Occipital lobe (tissue), 3 donors: ENCODE measurements at places on chromosomes 6 and 20.

DNA sequence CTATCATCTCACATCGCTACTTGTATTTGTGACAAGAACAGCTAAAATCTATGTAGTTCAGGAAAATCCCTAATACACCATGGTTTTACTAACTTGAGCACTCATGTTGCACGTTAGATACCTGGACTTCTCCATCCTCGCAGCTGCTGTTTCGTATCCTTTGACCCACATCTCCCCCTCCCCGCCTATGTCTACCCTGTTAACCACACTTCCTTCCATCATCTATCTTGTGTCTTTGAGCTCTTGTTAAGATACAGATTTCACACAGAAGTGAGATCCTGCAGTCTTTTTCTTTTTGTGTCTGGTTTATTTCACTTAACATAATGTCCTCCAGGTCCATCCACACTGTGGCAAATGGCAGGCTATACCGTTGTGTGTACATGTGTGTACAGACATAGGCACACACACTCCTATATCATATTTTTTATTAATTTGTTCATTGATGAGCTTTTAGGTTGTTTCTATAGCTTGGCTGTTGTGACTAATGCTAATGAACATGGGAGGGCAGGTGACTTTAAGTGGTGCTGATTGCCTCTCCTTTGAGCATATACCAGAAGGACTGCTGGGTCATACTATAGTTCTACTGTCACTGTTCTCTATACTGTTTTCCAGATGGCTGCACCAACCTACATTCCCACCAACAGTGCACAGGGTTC lies 117.8 kb downstream of the WDR27 start:
- DNase-seq: no peak

DNA sequence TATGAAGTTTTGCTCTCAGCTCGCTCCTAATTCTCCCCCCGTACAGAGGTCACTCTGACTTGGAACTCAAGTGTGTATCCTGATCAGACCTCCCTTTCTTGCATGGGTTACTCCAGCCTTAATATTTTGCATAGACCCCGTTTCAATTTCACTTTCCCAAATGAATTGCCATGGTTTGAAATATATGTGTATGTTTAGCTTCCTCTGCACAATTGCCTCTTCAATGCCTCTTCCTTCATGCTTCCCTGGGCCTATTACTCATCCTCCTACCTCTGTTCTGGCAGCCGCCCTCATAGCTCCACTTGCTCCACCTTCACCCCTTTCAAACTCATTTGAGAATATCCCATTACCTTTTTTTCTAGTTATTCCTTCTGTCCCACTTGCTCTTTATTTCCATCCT lies 90.0 kb upstream of the SAMD5 start:
- no peak for DNase-seq

- peak; percentile 88 for DNase-seq
Measured at GRCh38 chr6:7974938-7975763, 64.6 kb upstream of the TXNDC5 start.

- DNase-seq: no peak
Measured at GRCh38 chr6:139271056-139271455, 20.7 kb downstream of the TXLNB start.

- DNase-seq: no peak
Measured at GRCh38 chr6:21227486-21227885, 366.1 kb upstream of the SOX4 start.

GRCh38 chr6:3571250-3571681 lies 114.4 kb upstream of the SLC22A23 start:
- DNase-seq: no peak

- DNase-seq: no peak
Measured at GRCh38 chr20:20393207-20394120, 25.6 kb downstream of the INSM1 start.

DNA sequence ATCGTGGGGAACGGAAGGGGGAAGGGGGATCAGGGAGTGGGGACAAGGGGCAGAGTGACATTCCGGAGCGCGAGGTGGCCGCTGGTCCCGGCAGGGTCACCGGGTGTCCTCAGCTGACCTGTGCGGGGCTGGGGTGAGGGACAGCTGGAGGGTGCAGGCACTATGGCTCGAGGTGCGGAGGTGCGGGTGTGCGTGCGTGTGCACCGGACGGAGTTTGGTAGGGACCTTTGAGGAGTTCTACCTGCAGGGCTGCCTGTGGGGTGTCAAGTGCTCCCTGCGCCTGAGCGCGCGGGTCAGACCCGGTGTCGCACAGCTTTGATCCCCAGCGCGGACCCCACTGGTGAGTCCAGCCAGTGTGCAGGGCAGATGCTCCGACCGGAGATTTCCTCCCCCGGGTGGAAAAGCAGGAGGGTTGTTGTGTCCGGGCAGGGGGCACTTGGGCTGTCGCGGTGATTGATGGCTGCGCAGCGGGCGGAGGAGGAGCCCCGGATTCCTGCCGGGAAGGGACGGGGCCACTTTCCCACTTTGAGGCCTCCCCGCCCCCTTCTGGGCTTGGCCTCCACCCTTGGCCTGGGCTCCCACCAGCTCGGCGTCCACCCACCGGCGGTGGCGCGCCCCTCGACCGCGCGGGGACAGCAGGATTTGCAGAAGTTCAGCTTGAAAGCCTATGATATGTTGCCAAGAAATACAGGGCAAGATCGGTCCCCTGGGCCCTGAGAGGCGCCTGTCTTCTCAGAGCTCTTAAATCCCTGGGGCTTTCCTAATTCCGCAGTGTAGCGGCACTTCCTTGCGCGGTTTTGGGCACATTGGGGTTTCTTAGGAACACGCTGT lies 658 bp downstream of the RIN2 start:
- DNase-seq: peak; percentile 37

DNA sequence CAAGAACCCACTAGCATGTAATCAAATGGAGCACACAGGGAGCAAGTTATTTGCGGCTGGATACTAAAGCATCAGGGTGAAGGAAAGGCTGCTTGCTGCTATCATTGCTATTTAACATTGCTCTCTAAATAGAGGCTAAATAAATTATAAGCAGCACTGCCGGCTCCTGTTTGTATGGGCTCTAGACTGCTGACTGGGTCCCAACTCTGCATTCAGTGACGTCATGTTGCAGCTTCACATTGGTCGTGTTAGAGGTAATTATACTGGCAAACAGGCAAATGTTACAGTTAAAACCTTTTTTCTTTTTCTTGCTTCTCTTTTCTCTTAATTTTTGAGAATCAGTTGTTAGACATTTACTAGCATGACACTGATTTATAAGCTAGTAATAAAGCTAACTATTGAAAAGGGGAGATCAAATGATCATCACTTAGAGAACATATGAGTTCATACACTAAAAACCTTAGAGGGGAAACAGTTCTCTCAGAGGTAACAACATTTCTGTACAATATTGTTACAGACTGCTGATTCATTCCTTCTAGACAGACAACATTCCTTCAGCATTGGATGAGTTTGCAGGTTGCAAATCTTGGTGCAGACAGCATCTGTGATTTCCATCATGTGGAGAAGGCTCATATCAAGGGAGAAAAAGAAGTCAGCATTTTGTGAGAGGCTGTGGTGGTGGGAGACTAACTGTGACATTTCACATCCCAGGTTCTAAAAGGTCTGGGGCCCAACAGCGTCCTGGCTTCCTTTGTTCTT lies 15.9 kb downstream of the RFPL4B start:
- no peak for DNase-seq

GRCh38 chr20:61026731-61027130 lies 225.3 kb upstream of the CDH4 start:
- DNase-seq: no peak

GRCh38 chr6:69098910-69099309 lies 463.8 kb downstream of the ADGRB3 start:
- no peak for DNase-seq

GRCh38 chr6:138797806-138798446 lies 2.0 kb downstream of the ECT2L start:
- no peak for DNase-seq

GRCh38 chr6:30565772-30566171 lies 5.5 kb upstream of the ABCF1 start:
- DNase-seq: no peak

DNA sequence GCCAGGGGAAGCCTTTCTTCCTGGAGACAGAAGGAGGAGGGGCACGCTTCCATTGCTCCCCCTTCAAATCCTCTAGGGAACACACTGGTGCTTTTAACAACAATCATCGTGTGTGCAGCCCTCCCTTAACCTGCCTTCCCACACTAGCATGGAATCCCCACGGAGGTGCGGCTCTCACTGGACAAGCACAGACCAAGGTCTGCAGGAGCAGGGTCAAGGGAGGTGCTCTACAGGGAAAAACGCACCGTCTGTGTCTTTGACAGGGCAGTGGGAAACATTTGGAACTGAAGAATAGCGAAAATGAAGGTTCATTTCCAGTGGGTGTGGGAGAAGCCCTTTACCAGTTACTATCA lies 527.1 kb downstream of the QKI start:
- DNase-seq: no peak

GRCh38 chr20:17735959-17736621 lies 36.3 kb downstream of the BANF2 start:
- no peak for DNase-seq

GRCh38 chr20:62769346-62770071 lies 26.8 kb upstream of the MRGBP start:
- no peak for DNase-seq

GRCh38 chr6:169472786-169473416 lies 219.3 kb upstream of the THBS2 start:
- no peak for DNase-seq

DNA sequence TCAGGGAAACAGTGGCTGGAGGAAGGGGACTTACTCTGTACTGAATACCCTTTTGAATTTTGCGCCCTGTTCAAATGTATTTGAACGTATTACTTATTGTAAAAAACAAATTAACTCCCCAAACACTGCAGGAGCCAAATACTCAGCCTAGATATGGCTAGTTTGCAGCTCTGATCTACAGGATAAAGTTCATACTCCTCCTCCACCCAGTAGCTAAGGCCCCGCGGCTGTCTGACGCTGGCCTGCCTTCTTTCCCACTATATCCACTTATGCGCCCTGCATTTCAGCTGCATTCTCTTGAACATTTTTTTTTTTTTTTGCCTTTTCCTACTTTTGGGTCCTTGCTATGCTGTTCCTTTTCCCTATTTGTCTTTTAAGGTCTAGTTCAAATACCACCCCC lies 6.5 kb downstream of the GSS start:
- DNase-seq: no peak

GRCh38 chr6:90420500-90420899 lies 123.9 kb upstream of the BACH2 start:
- no peak for DNase-seq

DNA sequence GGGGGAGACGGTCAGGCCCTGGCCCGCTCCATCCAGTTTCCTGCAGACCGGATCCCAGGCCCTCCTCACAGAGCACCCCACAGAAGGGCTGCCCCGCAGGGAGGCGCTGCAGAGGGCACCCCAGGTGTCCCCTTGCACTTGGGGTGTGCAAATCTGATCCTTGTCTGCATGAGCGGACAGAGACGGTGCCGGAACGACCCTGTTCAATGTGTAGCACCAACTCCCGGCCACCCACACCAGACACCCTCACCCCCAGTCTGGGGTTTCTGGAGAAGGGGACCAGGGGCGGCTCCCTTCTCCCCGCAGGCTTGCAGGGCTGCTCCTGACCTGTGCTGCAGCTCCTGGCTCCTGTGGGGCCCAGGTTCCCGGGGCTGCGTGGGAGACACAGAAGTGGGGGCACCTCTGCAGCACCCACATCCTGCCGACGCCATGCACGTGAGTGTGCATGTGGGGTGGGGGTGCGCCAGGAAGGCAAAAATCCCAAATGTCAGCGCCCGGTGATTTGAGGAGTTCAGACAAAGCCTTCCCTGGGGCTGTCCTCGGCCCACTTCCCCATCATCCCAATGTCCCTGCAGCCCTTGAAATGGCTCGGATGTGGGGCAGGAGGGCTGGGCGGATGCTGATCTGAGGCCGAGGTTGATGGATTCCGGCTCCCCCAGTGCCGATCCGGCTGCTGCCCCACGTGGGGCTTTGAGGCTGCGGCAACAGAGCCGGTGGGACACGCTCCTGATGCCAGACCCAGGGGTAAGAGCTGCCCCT lies 85.3 kb upstream of the BHLHE23 start:
- no peak for DNase-seq

DNA sequence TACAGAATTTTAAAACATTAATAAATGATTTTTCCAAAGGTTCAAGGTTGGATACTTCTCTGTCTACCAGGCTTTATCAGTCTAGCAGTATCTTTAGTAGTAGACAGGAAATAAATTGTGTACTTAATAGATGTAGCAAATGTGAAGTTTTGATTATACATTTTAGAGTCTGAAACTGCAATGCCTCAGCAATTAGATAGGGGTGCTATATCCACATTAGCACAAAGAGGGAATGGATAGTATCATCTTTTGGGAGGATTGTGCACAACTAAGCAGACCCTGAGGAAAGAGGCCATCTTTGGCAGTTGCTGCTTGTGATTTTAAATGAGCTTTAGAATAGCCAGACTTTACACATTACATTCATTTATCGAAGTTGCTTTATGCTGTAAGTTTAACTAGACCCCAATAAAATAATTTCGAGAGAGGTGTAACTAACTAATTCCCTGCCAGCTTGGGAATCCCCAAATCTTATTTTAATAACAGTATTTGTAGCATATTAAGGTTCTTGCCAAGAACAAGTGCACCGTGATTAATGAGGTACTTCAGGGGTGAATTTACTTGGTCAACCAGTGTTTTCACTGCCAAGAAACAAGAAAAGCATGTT lies 2.8 kb downstream of the KCNQ5 start:
- no peak for DNase-seq

- no peak for DNase-seq
Measured at GRCh38 chr20:34473262-34473883, 42.8 kb upstream of the DYNLRB1 start.

DNA sequence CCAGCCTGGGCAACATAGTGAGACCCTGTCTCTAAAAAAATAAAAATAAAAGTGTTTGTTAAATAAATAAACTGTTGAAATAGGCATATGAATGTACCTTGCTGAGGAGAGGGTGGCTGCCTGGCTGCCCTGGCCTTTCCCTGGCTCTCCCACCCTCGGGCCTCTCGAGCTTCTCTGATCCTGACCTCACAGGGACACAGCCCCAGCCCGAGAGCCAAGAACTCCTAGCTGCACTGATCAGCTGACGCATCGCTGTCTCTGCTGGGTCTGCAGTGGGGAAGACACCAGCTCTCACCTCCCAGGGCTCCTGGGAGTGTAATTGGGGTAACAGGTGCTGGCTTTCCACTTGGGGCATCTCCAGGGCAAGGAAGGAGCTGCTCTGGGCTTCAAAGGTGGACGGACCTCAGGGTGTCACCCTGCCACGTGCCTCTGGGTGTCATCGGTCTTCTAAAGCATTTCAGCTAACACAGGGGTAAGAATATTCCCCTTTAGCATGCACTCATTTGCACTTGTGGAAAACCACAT lies 6.9 kb downstream of the TCF15 start:
- DNase-seq: no peak

DNA sequence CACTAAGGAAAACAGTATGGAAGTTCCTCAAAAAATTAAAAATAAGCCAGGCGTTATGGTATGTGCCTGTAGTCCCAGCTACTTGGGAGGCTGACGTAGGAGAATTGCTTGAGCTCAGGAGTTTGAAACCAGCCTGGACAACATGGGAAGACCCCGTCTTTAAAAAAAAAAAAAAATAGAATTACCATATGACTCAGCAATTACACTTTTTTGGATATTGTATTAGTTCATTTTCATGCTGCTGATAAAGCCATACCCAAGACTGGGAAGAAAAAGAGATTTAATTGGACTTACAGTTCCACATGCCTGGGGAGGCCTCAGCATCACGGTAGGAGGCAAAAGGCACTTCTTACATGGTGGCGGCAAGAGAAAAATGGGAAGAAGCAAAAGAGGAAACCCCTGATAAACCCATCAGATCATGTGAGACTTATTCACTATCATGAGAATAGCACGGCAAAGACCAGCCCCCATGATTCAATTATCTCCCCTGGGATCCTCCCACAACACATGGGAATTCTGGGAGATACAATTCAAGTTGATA lies 10.8 kb upstream of the SMIM29 start:
- DNase-seq: no peak

GRCh38 chr6:111626441-111626840 lies 20.8 kb upstream of the TRAF3IP2 start:
- no peak for DNase-seq
